ENCODE measurements at places on chromosomes 13 and 19. TPM values are rescaled to one million over a fixed set of nuclear protein-coding genes. Genes with fewer than 3 reads are reported as not detected.

GRCh38 chr13:48505597-48506091, 27.2 kb downstream of the RCBTB2 start:
- peak; percentile 82 for DNase-seq

- DNase-seq = peak; percentile 45
These were observed 81.6 kb downstream of the DPF1 start for GRCh38 chr19:38142176-38143035.

DNA sequence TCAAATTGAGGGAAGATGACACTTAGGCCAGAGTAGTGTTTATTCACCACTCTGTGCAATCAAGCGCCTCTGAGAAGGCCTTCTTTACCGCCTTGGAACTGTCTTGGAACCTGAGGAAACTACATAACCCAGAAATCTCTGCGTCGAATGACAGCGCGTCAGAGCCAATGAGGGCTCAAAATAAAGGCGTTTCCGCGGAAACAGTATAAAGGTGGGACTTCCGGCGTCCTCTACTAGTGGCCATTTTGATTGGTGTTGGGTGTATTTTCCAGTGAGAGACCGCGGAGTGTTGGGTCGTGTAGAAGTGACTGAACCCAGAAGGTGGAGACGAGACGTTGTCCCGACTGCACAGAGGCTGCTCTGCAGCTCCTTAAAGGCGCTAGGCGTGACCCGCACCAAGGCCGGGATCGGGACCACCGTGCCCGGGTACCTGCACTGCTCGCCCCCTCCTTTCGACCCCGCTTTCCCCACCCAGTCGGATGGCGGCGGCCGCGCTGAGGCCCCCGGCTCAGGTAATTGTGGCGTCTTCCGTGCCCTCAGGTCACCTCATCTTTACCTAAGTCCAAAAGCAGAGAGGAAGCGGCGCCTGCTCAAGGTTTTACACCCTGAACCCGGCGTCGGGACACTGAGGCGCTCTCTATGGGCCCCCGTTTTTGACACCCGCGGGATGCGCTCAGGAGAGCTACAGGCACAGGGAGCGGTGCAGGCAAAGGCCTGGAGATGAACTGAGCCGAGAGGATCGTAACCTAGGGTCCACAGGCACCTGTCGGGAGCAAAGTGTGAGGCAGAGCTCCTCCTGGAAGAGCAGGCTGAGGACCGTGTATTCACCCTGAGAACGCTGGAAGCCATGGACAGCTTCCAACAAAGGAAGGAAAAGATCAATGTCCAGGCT, at the start of gene ZNF776:
Gene ZNF776, plus strand, starts transcription at position 236 of the 892 bp plus-strand sequence. Its CDS starts 244 bp downstream, at position 480.
- DNase-seq = peak; percentile 92

DNA sequence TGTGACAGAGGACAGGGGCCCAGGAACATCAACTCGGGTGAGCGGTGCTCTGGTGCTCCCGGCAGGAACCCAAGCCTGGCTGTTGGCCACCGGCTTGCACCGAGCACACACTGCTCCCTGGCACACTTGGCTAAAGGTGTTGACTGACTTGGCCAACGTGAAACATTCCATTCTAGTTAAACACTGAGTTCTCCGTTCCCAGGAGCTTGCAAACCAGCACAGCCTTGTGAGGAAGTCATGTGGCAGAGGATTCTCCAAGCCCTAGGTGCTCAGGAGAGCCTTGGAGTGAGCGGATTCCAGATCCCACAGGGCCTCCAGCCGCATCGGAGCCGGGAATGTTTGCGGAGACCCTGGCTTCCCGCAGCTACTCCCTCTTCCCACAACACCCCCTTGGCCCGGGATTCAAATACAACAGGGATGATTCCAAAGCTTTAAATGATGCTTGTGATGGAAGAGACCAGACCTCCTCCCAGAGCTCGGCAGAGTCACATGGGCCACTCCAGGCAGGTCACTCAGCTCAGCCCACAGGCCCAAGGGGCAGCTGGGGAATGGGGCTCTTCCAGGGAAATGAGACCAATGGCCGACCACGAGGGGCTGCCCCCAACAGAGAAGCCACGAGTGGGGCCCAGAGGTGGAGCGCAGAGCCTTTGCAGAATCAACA, 2.9 kb downstream of the C13orf46 start:
- no peak for DNase-seq

The CYP2F1 gene
- not detected for total RNA-seq

Measured in activated CD4-positive, alpha-beta T cell treated with anti-CD3 and anti-CD28 coated beads, Interleukin-2, amount 10 ng/mL, durations not matched to agents 7 days and 5 days (primary cell).